ENCODE measurements at places on chromosomes 4 and X.
A peak's percentile ranks its signal among the peaks of the same experiment; 100 is the strongest.

DNA sequence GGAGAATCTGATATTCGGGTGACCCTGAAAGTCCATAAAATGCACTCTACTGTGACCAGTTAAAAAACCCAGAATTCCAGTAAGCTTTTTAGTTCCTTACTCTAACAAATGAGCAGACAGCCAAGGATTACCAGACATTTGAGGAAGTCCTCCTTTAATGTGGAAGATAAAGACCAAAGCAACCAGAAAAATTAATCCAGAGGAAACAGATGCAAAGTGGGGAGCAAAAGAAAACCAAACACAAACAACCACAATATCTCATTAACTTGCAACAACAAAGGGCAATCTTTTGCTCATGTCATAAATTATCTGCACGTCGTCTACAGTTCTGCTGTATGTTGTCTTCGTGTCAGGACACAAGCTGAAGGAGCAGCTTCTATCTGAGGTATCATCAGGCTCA, 164.4 kb downstream of the PJA1 start:
- no peak for DNase-seq

GRCh38 chr4:162229670-162230069, 65.9 kb upstream of the FSTL5 start:
- DNase-seq: no peak

- DNase-seq: no peak
These were observed 57.3 kb downstream of the SLC7A11 start for GRCh38 chr4:138184886-138185285.

DNA sequence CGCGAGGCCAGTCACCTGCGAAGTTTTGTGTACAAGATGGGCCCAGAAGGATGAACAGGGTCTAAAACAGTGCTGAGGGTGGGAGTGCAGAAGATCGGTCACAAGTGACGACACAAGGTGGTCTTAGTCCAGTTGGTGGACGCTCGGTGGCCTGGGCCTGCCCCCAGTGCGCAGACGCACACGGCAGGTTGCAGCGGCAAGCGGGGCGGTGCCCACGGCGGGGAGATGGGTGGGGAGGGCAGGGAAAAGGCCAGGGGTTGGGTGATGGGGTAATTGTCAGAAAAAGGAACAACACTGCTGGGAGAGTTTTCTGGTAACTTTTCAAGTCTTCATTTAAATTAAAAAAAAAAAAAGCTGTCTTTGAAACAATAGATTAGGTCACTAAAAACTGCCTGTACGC, 1.0 kb upstream of the PRDX4 start:
- no peak for DNase-seq

DNA sequence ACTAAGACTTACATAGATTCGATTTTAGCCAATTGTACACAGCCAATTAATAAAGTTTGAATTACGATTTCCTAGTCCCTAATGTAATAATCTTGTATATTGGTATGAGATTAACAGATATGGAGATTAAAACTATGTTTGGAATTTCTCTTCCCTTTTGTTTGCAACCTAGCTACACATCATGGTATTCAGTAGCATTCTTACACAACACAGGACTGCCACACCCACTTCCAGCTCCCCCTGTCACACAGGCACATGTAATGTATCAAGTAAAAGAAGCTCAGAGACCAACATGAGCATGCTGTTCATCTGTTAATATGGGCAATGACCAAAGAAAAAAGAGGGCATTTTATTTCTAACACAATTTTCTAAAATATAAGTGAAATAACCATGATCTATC, 12.8 kb downstream of the SLC6A14 start:
- no peak for DNase-seq

DNA sequence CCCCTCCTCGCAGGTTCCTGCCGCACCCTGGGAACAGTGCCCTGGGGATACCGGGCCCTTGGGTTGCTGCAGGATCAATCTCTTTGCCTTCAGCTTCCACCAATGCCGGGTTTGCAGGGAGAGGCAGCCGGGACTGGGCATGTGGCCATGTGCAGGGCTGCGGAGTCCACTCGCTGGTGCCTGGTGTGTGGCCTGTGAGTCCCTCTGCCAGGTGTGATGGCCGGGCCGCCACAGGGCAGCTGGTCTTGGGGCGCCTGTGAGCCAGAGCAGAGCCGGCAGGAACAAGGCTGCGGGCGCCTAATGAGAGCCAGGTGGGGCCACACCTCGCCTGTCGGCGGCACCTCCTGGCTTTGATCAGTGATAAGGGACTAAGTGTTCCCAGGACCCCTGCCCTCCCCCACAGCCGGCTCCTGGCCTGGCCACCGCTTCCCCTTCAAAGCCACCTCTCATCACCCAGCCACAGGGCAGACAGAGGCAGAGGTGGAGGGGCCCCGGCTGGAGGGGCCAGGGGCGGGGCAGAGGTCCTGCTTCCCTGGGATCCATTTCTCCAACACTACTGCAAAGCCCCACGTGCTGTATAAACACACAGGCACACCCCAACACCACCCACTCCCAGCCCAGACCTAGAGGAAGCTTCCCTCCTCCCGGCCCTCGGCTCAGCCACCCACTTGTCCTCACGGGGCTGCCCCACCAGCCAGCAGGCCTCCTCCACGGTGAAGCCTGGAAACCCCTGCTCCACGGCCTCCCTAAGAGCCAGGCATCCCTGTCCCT, 132.7 kb downstream of the CPZ start:
- DNase-seq: no peak

DNA sequence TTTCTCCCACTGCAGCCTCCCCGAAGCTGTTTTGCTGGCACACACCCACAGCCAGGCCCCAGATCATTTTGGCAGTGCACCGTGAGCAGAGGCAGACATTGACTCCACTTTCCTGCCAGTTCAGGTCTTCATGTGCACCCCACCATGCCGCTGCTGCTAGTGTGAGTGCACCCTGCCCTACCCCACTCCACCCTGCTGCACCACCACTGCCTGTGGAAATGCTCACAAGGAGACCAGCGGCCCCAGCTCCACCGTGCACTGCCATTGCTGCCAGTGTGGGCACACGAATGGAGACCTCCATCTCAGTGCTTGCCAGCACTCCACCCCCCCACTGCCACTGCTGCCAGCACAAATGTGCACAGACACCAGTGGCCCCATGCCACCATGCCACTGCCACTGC, 277.6 kb upstream of the ZC4H2 start:
- no peak for DNase-seq

DNA sequence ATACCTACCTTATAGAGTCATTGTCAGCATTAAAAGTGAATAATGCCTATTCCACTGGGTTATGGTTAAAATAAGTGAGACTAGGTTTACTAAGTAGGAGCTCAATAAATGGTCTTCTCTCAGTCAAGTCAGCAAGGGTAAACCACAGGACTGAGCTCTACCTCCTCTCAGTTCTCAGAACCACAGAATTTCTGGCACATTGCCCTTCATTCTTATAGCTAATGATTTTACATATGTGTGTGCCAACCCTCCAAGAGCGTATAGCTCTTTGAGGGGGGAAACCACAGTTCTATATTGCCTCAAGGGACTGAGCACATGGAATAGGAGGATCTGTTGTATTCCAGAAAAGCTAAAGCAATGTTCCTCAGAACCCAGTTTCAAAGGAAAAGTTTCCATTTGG, 124.8 kb downstream of the ATG4A start:
- DNase-seq: no peak

GRCh38 chr4:61997831-61998230, 797.7 kb downstream of the ADGRL3 start:
- no peak for DNase-seq

GRCh38 chr4:169209388-169209883, 61.3 kb downstream of the SH3RF1 start:
- DNase-seq: no peak

GRCh38 chr4:83219344-83220331, 65.0 kb downstream of the COQ2 start:
- DNase-seq: no peak

DNA sequence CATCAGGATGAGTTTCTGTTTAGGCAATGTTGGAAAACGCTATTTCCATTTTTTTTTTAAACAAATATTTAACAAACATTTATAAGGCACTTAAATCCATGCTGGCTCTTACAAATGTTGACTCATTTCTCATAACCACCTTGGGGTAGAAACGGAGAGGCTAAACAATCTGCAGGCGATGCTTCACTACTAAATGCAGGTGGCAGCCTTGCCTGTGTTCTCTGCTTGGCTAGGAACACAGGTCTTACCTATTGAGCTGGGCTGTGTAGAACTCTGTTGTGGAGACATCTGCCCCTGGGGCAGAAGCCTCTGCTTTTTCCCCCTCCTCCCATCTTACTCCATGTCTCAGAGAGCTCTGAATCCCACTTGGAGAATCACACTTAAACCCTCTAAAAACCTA, 1.4 kb upstream of the CXCL1 start:
- no peak for DNase-seq

DNA sequence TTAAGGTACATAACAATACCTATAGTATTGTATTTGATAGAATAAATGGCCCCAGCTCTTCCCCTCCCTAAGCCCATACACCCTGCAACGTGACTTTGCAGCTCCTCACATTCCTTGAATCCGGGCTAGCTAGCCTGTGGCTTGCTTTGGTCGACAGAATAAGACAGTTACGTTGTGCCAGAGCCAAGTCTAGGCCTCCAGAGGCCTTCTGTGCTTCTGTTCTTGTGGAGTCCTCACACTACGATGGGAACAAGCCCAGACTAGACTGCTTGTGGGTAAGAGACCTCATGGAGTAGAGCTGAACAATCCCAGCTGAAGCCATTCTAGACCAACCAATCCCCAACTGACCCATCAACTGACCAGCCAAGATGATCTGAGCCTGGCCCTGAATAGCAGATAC, 102.4 kb upstream of the PLAC1 start:
- no peak for DNase-seq

GRCh38 chrX:49627086-49627777, 28.4 kb downstream of the GAGE1 start:
- peak; percentile 15 for DNase-seq

DNA sequence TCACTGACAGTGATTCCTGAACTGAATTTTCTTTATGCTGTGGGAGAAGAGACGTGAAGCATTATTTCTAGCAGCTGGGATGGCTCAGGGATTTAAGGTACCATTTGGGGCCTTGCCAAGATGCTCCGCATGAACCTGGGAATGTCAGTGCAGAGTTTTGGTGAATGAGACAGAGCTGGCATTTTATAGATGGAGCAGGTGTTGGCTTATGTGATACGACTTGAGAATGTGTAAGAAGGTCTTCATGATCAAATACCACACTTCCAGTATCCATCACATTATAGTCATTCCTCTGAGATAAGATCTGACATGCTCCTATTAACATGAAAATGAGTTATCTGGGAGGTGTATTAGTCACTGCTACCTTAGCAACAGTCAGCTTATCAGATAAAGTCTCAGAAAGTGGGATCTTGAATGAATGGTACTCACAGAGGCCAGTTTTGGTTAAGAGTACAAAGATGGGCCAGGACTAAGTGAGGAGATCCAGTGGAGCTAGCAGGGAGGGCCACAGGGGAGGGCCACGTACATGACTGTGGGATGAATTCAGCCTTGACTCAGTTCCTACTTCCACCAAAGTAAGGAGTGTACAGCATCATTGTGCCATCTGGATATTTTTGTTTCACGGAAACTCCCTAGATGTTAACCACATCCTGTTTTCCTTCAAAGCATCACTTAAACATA, 116.7 kb downstream of the SPCS3 start:
- DNase-seq: no peak
